Effector memory CD8-positive, alpha-beta T cell (primary cell): ENCODE measurements at places on chromosomes 2 and 18.

- H3K36me3 ChIP-seq: peaks cover 18% of the 10 kb centered on the region
- no peak for DNase-seq
- no peak overlapping the region for H3K27ac ChIP-seq
- no peak overlapping the region for H3K4me3 ChIP-seq
- H3K27me3 ChIP-seq: no peaks in the 10 kb centered on the region
- H3K4me1 ChIP-seq: no peaks in the 10 kb centered on the region
These were observed 81.3 kb downstream of the NFATC1 start for GRCh38 chr18:79476918-79477571.

- H3K27me3 ChIP-seq: peaks cover 55% of the 10 kb centered on the region
- no peaks in the 10 kb centered on the region for H3K4me1 ChIP-seq
- no peak overlapping the region for H3K4me3 ChIP-seq
- no peak for DNase-seq
These were observed 27.3 kb upstream of the GREB1 start for GRCh38 chr2:11506611-11506969.

DNA sequence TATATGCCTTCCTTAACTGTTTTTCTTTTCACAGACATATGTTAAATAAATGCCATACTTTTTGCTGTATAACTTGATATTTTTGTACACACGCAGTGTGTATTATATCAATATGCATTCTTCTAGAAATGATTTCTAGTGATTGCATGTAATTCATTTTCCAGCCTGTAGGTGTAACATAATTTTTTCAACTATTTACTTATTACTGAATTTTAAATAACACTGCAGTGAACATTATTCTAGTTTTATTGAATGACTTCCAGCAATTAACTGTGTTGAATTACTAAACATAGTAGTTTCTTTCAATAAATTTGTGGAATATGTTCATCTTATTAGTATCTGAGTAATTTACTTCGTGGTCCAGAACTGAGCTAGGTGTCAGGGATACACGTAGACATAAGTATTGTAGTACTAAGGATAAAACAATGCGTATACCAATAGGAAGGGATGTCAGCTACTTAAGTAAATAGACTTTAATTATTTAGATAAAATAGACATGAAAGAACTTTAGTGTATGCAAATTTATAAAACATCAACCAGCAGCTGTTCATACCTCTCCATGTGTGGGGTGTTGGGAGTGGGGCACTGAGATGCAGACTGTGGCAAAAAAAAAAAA lies 28.0 kb downstream of the TANC1 start:
- no peak overlapping the region for H3K4me3 ChIP-seq
- H3K4me1 ChIP-seq: no peaks in the 10 kb centered on the region
- DNase-seq: no peak
- H3K36me3 ChIP-seq: no peaks in the 10 kb centered on the region
- H3K27me3 ChIP-seq: peaks cover 33% of the 10 kb centered on the region

DNA sequence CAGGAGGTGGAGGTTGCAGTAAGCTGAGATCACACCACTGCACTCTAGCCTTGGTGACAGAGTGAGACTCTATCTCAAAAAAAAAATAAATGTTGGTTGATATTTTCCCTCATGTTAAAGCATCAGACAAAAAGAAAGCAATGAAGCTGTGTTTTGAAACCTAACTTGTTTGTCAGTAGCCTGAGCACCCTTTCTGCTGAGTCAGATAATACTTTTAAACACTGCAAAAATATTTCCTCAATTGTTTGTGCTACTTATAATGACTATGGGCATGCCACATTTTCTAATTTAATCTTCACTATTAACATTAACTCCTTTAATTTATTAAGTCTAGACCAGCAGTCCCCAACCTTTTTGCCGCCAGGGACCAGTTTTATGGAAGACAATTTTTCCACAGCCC lies 236.3 kb upstream of the AGAP1 start:
- no peak overlapping the region for H3K4me3 ChIP-seq
- no peak overlapping the region for H3K27ac ChIP-seq
- DNase-seq: no peak
- H3K36me3 ChIP-seq: peaks cover 2% of the 10 kb centered on the region
- no peaks in the 10 kb centered on the region for H3K4me1 ChIP-seq
- H3K27me3 ChIP-seq: peaks cover 59% of the 10 kb centered on the region

DNA sequence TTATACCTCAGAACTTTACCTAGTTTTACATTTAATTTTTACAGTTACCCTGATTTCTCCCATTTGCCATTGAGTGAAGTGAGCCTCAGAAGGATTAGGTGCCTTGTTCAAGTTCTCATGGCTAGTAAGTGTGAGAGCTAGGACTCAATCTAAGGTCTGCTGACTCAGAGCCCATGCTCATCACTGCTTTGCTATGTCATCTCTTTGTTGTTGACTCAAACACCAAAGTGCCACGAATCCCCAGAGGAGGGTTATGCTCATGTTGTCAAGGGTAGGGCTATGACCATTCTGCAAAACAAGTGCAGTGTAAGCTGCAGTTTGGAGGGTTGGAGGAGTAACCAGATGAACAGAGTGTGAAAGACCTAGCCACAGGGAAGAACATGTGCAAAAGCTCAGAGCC lies 185.4 kb upstream of the SKOR2 start:
- H3K36me3 ChIP-seq: no peaks in the 10 kb centered on the region
- DNase-seq: no peak
- peaks cover 11% of the 10 kb centered on the region for H3K27me3 ChIP-seq
- no peaks in the 10 kb centered on the region for H3K4me1 ChIP-seq
- no peak overlapping the region for H3K27ac ChIP-seq

- H3K36me3 ChIP-seq: peaks cover 5% of the 10 kb centered on the region
- peak; percentile 53 for DNase-seq
- H3K4me1 ChIP-seq: peaks cover 16% of the 10 kb centered on the region
- peak overlapping the region; percentile 87 for H3K27ac ChIP-seq
These were observed 27.6 kb downstream of the C2orf76 start for GRCh38 chr2:119338826-119339561.

DNA sequence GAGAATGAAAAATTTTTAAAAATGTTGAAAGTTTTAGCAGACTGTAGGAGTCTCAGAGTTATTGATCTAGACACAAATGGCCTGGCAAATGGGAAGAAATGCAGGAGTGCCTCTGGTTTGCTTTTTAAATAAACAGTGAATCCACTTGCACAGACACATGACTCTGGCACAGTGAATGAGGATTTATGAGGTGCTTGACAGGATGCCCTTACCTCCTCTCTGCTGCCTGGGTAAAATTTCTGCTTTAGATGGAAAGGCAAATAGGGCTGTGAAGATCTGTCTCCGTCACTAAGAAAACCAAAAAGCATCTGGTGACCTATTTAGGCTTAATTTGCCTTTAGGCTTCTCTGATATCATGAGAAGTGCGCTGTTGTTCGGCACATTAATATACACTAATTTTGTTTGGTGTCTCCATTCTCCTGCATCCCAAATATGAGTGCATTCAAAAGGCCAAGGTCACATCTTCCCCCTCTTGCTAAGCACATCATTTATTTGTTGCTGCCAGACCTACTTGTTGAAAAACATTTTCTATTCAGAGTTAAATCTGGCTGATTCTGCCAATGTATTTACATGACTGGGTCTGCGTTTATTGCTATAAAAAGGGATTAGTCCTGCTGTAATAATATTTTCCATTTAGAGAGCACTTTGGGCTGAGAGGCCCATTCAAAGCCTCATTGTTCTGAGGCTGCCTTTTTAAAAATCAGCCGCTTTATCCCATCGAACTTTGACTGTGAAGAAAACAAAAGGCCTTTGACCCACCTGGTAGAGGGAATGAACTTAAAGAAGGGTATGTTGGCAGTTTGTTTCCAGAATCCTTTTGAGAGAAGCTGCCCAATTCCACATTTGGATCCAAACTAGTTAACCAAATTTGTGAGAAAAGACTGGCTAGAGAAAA lies 94.9 kb downstream of the RNF152 start:
- DNase-seq: no peak
- no peaks in the 10 kb centered on the region for H3K36me3 ChIP-seq
- H3K4me3 ChIP-seq: no peak overlapping the region

DNA sequence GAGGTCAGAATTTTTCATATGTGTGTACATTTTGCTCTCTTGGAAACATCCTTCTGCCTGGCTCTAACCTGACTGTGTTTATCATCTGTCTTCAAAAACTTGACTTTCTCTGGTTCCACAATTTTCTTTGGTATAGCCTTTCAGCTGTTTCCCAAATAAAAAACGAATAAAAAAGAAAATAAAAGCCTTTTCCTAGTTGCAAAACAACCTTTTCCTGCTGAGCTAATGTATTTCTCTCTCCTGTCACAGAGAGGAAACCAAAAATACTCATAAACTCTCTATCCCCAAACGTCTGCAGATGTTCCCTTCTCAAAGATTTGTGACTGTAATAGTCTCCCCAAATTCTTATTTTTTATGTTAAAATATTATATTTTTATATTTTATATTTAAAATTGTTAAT lies 505.3 kb upstream of the SLC39A10 start:
- no peak overlapping the region for H3K4me3 ChIP-seq
- no peak for DNase-seq
- no peaks in the 10 kb centered on the region for H3K4me1 ChIP-seq
- no peak overlapping the region for H3K27ac ChIP-seq
- no peaks in the 10 kb centered on the region for H3K27me3 ChIP-seq

GRCh38 chr18:56089612-56090258 lies 501.7 kb upstream of the TCF4 start:
- no peak overlapping the region for H3K27ac ChIP-seq
- DNase-seq: no peak
- H3K36me3 ChIP-seq: no peaks in the 10 kb centered on the region
- H3K4me3 ChIP-seq: no peak overlapping the region
- no peaks in the 10 kb centered on the region for H3K4me1 ChIP-seq

DNA sequence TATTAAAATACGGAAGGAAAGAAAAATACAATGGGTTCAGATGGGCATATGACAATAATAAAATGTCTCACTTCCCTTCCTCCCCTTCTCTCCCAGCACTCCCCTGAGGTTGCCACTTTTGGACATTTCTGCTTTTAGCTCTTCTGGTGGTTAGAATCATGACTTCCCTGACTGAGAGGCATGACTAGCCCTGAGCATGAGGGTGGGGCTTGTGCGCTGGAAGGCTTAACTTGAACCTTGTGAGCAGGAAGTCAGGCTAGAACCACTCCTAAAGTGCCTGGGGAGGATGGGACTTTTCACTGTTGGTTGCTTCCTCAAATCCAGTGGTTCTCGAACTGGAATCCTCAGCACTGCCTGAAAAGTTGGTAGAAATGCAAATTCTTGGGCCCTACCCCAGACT lies 19.7 kb upstream of the ARHGAP25 start:
- no peak overlapping the region for H3K27ac ChIP-seq
- peaks cover 52% of the 10 kb centered on the region for H3K4me1 ChIP-seq
- H3K27me3 ChIP-seq: no peaks in the 10 kb centered on the region
- DNase-seq: no peak

GRCh38 chr2:233064530-233065199 lies 4.5 kb downstream of the INPP5D start:
- H3K36me3 ChIP-seq: peaks cover 73% of the 10 kb centered on the region
- H3K4me1 ChIP-seq: peaks cover 77% of the 10 kb centered on the region
- H3K4me3 ChIP-seq: peak overlapping the region; percentile 85
- H3K27ac ChIP-seq: peak overlapping the region; percentile 90
- H3K27me3 ChIP-seq: no peaks in the 10 kb centered on the region

DNA sequence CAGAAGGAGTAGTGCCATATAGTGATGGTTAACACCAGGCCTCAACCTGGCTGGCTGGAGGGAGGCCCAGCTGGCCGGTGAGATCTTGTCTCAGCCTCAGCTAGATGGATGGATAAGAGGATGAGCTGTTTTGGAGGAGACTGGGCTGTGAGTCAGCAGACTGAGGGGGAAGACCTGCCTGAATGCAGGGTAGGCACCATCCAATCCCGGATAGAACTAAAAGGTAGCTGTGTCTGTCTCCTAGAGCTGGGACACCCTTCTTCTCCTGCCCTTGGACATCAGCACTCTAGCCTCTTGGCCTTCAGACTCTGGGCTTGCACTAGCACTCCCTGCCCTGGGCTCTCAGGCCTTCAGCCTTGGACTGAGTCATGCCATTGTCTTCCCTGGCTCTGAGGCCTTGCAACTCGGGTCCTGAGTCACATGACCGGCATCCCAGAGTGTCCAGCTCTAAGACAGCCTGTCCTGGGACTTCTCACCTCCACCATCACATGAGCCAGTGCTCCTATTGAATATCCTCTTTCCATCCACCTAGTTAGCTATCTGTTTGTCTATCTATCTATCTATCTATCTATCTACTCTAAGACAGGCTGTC lies 131.3 kb downstream of the TPO start:
- H3K27me3 ChIP-seq: no peaks in the 10 kb centered on the region
- H3K4me3 ChIP-seq: no peak overlapping the region
- H3K27ac ChIP-seq: no peak overlapping the region
- no peaks in the 10 kb centered on the region for H3K4me1 ChIP-seq

DNA sequence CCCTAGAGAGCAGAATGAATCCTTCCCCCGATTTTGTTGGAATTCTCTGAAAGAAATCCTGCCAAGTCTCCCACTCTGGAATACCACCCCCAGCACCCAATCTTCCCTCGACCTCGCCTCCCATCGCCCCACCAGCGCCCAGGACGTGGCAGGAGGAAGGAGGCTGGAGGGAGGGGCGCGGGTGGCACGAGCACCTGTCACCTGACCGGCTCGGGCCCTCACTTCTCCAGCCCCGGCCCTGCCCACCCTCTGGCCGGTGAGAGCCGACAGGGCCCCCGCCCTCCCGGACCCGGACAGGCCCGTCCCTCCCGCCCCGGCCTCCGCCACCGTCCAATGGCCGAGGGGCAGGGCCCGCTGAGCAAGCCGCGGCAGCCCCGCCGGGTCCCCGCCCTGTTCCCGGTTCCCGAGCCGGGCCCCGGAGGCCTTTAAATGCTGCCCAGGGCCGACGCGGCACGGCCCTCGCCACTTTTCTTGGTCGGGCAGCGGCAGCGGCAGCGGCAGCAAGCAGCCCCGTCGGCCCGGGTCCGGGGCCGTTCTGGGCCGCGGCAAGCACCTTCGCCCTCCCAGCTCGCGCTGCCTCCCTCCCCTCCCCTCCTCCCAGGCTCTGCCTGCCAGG lies at the start of gene LGALSL:
LGALSL (plus strand) TSS at position 393 of the 616 bp plus-strand sequence. CDS start 384 bp downstream, outside the sequence.
- H3K4me3 ChIP-seq: peak within 1 kb of the TSS; percentile 80
- H3K36me3 ChIP-seq: peaks cover 4% of the 10 kb centered on the region
- peaks cover 2% of the 10 kb centered on the region for H3K4me1 ChIP-seq
- H3K27me3 ChIP-seq: peaks cover 9% of the 10 kb centered on the region
- DNase-seq: peak; percentile 6

DNA sequence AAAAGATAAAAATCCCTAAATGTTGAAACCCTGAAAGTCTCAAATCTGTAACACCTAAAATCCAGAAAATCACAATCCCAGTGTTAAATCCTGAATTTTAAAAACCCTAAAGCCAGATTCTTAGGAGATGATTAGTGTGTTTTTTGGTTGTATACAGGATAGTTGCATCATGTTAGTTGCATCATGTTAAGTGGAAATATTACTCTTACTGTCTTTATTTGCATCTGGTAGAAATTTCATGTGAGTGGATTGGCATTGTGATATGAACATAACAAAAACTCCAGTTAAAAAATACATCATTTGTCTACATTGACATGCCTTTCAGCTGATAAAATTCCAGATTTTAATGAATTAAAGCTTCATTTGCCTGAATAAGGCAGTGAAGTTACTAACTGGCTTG lies 683.1 kb upstream of the ACVR2A start:
- H3K36me3 ChIP-seq: no peaks in the 10 kb centered on the region
- H3K4me1 ChIP-seq: peaks cover 2% of the 10 kb centered on the region
- no peak overlapping the region for H3K27ac ChIP-seq
- H3K4me3 ChIP-seq: no peak overlapping the region
- no peak for DNase-seq

- no peak for DNase-seq
- H3K36me3 ChIP-seq: no peaks in the 10 kb centered on the region
- H3K27ac ChIP-seq: no peak overlapping the region
- no peak overlapping the region for H3K4me3 ChIP-seq
These were observed 53.8 kb downstream of the EFEMP1 start for GRCh38 chr2:55869637-55870325.

GRCh38 chr2:23789012-23789411 lies 137.9 kb downstream of the ATAD2B start:
- no peak for DNase-seq
- no peak overlapping the region for H3K4me3 ChIP-seq
- peaks cover 19% of the 10 kb centered on the region for H3K4me1 ChIP-seq
- no peaks in the 10 kb centered on the region for H3K27me3 ChIP-seq
- H3K27ac ChIP-seq: peak overlapping the region; percentile 47
